ENCODE measurements at places on chromosomes 2 and 18.

GRCh38 chr2:66839551-66840320 is 404.8 kb downstream of the MEIS1 start:
- no peak for DNase-seq

- DNase-seq = no peak
Measured at GRCh38 chr2:107633580-107634147, 193.0 kb upstream of the RGPD4 start.

DNA sequence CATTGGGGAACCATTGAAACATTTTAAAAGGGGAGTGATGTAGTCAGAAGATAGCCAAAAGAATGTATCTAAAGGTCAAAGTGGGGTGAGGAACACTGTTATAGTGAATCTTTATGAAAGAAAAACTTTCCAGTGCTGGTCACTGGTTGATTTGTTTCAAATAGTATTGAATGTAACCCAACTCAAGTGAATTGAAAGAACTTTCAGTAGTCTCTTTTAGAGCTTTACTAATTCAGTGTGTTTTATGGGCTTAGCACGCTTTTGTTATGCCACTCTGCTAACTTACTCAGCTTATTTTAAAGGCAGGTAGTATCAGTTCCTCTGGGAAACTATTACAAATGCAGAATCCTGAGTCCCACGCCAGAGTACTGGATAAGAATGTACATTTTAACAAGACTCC is 57.3 kb downstream of the GTF2A1L start:
- DNase-seq = no peak

- DNase-seq = no peak
Measured at GRCh38 chr2:144547494-144547893, 27.6 kb upstream of the ZEB2 start.

- DNase-seq = no peak
Measured at GRCh38 chr18:50707855-50708469, 111.9 kb downstream of the MRO start.
